Heart right ventricle (tissue), 16 donors: ENCODE measurements at places on chromosomes 5 and 9.

- H3K4me3 ChIP-seq: no peak overlapping the region
- H3K4me1 ChIP-seq: peaks cover 23% of the 10 kb centered on the region
- H3K36me3 ChIP-seq: no peaks in the 10 kb centered on the region
- no peak overlapping the region for H3K27ac ChIP-seq
- no peak for DNase-seq
Observed at GRCh38 chr5:39543335-39543734, 118.6 kb upstream of the DAB2 start.

DNA sequence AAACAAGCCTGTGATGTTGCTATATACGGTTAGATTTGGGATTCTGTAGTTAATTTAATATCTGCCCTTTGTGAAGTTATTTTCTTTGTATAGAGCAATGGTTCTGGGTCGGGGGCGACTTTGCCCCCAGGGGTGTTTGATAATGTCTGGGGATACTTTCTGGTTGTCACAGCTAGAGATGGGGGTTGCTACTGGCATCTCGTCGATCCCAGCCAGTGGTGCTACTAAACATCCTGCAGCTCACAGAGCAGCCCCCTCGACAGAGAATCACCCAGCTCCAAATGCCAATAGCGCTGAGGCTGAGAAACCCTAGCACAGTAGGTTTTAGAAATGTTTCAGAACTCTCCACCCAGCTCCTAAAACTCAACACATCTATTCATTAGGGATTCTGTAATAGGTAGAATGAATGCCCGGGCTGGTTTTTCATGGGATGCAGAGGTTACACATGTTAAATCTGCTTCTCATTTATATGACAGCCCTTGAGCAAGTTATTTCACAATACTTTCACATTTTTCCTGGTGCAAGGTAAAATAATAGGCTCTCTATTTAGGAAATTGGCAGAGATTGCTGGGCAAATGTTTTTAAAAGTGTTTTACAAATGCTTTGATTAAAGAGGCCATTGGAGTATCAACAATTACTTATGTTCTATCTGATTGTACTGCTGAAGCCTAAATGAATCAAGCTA, 75.2 kb upstream of the CTSL start:
- no peaks in the 10 kb centered on the region for H3K27me3 ChIP-seq
- H3K36me3 ChIP-seq: no peaks in the 10 kb centered on the region
- no peak overlapping the region for H3K4me3 ChIP-seq
- H3K27ac ChIP-seq: no peak overlapping the region
- DNase-seq: no peak
- H3K4me1 ChIP-seq: no peaks in the 10 kb centered on the region

DNA sequence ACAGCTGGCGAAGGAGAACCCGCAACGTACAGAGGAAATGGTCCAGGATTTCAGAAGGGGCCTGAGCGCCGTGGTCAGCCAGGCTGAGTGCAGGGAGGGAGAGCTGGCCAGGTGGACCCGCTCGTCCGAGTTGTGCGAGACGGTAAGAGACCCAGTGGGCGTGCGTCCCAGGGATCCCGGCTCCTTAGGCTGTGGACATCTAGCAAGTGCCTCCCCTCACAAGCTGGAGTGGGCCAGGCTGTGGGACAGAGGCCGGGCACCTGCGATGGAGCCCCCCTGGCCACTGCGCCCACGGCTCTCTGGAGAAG, 29.5 kb upstream of the LRRC14B start:
- no peak for DNase-seq
- H3K4me1 ChIP-seq: no peaks in the 10 kb centered on the region
- H3K4me3 ChIP-seq: no peak overlapping the region
- H3K36me3 ChIP-seq: no peaks in the 10 kb centered on the region
- no peak overlapping the region for H3K27ac ChIP-seq

GRCh38 chr5:96433066-96433447, at the start of gene PCSK1:
PCSK1 (minus strand) TSS chr5:96433248; CDS start chr5:96433042, 206 bp downstream.
- peaks cover 36% of the 10 kb centered on the region for H3K4me1 ChIP-seq
- H3K36me3 ChIP-seq: no peaks in the 10 kb centered on the region

DNA sequence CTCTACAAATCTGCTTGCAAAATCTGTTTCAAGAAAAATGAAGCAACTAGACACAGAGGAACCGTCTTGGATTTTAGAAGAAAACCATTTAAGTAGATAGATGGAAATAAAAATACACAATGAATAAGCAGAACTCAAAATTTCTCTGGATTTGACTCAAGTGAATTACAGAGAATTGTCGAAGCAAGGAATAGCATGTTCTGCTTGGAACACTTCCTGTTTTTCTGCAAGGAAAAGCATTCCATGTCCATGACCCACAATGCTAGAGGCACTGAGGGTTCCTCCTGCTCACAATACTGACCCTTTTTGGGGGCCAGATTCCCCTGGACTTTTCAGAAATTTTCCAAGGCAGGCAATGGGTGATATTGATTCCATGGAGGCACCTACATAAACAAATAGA, 29.8 kb downstream of the PRUNE2 start:
- H3K27me3 ChIP-seq: peaks cover 7% of the 10 kb centered on the region
- no peaks in the 10 kb centered on the region for H3K4me1 ChIP-seq
- DNase-seq: no peak
- no peaks in the 10 kb centered on the region for H3K36me3 ChIP-seq
- H3K27ac ChIP-seq: no peak overlapping the region

DNA sequence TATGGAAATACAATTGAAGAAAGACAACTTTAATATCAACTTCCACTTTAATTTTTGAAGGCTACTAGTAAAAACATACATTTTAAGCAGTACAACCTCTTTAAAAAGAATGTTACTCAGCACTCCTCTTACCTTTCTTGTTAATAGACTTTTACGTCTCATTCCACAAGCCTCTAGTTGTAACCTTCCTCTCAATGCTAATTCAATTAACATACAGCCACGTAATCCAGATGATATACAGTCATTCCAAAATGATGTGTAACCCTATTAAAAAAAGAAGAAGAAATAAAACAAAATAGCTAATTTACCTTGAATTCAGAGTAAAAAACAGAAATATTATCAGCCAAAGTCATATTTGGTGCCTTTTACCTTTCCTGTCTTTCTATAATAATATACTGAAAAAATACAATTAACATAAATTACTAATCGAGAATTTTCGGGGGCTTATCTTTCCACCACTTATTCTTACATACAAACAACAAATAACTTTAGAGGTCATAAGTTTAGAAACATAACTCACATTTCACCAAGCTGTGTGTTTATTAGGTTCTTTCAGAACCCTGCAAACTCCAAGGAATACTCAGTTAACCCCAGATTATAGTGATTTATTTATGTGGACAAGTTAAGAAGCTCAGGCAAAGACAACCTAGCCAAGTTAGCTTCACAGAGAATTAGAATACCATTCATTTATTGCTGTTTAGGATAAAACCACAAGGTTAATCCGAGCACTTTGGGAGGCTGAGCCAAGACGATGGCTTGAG, 30.3 kb downstream of the GOLPH3 start:
- H3K4me1 ChIP-seq: peaks cover 60% of the 10 kb centered on the region
- H3K27ac ChIP-seq: peak overlapping the region; percentile 49
- no peak for DNase-seq
- peaks cover 13% of the 10 kb centered on the region for H3K36me3 ChIP-seq

DNA sequence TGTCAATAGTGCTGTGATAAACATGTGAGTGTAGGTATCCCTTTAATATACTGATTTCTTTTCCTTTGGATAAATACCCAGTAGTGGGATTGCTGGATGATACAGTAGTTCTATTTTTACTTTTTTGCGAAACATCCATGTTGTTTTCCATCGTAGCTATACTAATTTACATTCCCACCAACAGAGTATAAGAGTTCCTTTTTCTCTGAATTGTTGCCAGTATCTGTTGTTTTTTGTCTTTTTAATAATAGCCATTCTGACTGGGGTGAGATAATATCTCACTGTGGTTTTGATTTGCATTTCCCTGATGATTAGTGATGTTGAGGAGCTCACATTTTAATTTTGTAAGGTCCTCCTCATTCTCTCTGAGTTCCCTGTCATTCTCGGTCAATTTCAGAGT, 71.1 kb upstream of the NFIL3 start:
- H3K4me1 ChIP-seq: peaks cover 6% of the 10 kb centered on the region
- DNase-seq: no peak
- H3K4me3 ChIP-seq: no peak overlapping the region
- peak overlapping the region; percentile 71 for H3K27ac ChIP-seq
- no peaks in the 10 kb centered on the region for H3K36me3 ChIP-seq
- no peaks in the 10 kb centered on the region for H3K27me3 ChIP-seq
